Left colon (tissue), 2 donors: ENCODE measurements at places on chromosomes 6 and 20. TPM values are rescaled to one million over a fixed set of nuclear protein-coding genes. Genes with fewer than 3 reads are reported as not detected.
A peak's percentile ranks its signal among the peaks of the same experiment; 100 is the strongest.

GRCh38 chr20:32585011-32585585 is at the start of gene NOL4L:
Gene NOL4L, minus strand, starts transcription at chr20:32585333. Its CDS starts 443 bp downstream, at chr20:32584890.
- DNase-seq = peak; percentile 41

DNA sequence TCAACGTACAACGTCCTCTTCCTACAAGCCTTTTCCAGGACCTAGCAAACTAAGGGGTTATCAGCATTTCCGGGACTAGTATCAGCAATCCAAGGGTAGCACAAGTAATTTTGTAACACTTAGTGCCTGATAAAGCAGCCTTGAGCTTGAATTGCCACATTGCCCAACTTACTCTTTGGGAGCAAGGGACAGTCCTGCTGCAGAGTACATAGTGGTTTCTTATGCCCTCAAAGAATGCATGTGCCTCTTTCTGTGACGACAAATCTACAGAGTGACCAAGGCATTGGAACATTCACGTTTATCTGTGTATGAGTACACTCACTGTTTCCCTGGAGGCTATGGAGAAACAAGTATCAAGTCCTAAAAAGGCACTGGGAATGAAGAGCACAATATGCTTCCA is 3.2 kb upstream of the ID4 start:
- DNase-seq = no peak

KHDRBS2 gene
- 1.4 TPM for total RNA-seq

FAM209B gene
- not detected for total RNA-seq

TCF21 gene
- total RNA-seq = 6.9 TPM

ZNF184 gene
- total RNA-seq = 5.8 TPM

GRCh38 chr6:73314577-73315492 is 39.2 kb downstream of the DPPA5 start:
- no peak for DNase-seq

C6orf141 gene
- 7.6 TPM for total RNA-seq

DNA sequence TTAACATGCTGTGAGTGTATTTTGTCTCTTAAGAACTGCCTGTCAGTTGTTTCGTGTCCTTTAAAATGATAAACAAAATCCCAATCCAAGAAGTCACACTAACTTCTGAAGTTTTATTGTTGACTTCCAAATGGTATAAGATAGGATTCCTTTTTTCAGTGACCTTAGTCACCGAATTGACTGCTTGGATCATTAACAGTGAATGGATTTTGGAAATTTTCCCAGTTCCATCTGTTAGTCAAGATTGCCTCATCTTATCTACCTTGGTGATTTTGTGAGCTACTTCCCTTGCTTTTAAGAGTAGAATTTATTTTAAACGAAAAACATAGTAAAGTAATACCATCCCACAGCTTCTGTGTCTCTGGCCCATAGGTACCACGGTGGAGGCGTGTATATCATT is 14.9 kb downstream of the RIOK1 start:
- DNase-seq = no peak

GRCh38 chr6:168097621-168098430 is 18.8 kb upstream of the FRMD1 start:
- peak; percentile 3 for DNase-seq

DNA sequence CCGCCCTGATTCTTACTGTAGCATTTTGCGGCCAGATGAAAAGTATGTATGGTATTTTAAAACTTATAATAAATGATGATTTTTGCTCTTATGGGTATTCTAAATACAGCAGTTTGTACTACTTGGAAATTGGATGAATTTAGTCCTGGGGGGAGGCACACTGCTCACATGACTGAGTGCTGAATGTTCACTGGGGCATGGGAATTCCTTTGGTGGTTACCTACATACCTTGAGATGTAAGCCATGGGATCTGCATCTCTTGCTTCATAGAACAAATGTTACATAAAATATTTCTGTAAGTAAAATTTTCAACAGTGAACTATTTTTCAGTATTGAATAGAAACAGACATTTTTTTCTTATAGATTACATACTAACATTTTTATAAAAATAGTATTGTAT is 71.1 kb downstream of the FIG4 start:
- DNase-seq = no peak

BPIFA1 gene
- total RNA-seq = not detected

- no peak for DNase-seq
These were observed 27.5 kb upstream of the AGPAT4 start for GRCh38 chr6:161301338-161301737.

ZDHHC14 gene
- 11.6 TPM for total RNA-seq

DNA sequence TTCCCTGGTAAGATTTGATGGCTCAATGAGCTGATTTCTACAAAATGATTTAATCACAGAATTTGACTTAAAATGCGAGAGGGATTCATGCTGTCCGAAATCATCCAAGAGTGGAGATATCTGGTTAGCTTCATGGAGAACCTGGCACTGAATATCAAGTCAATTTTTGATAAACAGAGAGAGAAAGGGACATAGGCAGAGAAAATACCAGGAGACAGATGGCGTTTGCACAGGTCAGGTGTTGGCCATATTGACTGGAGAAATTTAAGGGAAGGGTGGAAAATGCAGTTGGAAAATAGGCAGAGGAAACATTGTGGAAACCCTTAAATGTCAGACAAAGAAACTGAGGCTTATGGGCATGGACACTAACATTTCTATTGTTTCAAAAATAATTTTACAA is 47.0 kb downstream of the BCAS1 start:
- no peak for DNase-seq

LY6G6F gene
- total RNA-seq = not detected

DNA sequence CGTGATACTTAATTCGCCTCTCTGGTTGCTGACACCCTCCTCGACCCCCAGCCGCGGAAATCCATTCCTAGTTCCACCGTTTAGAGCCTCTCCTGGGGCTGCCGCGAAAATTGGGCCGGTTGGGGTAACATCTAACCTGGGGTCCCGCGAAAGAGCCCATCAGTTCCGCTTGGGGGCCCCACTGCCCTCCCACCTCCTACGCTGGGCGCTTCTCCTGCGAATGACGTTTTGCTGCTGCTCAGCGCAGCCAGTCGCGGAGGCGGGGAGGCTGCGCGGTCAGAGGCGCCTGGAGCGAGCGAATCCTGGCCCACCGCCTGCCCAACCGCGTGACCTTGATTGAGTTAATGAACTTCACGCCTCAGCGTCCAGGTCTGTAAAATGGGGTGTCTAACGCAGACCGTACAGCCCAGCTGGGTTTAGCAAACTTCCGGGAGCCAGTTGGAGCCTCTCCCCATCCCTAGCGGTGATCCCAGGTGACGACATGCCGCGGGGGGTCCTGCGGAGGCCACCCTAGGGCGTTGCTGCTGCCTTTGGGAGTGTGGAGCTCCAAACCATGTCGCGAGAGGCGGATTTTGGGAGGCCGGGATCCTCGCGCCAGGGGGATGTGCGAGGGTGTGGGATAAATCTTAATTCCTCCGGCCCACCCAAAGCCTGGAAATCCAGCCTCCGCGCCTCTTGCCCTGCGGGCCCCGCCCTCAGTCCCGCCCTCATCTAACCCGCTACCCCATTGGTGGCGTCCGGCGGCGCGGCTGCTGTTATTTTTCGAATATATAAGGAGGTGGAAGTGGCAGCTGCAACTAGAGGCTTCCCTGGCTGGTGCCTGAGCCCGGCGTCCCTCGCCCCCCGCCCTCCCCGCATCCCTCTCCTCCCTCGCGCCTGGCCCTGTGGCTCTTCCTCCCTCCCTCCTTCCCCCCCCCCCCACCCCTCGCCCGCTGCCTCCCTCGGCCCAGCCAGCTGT is at the start of gene CDC25B:
Gene CDC25B (plus strand): TSS at position 800 of the 958 bp plus-strand sequence. CDS start 222 bp downstream, outside the sequence.
- peak; percentile 97 for DNase-seq

C6orf15 gene
- total RNA-seq = not detected

DNA sequence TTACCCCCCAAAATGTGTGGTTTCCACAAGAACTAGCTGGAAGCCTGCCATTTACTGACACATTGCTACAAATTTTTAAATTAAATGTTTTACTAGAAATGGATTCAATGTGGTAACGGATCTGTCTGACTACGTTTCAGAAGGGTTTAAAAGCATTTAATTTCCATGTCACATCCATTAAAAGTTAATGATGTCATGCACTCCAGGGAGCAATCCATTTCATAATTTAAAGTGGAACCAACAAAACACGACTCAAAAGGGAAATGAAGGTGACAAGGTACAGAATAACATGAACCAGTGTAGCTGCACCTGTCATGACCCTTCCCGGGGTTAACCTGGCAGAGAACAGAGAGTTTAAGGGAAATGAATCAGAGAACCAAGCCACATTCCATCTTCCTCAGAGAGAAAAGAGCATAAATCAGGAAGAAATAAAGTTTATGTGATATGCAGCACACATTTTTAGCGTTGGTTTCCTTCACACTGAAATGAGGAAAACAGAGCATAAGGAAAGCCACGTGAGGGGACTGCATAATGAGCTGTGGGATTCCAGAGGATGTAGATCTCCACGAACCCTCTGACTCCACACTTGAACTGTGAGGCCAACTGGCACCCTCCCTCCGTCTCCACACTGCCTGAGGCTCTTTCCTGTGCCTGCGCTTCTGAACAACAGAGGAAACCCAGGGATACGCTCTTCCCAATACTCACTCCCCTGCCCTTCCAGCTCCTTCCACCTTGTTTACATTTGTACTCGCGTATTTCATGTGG is 170.3 kb upstream of the AHI1 start:
- DNase-seq = no peak

ZNF133 gene
- total RNA-seq = 9.3 TPM

GRCh38 chr6:85484948-85485347 is 35.1 kb downstream of the NT5E start:
- DNase-seq = no peak

DNA sequence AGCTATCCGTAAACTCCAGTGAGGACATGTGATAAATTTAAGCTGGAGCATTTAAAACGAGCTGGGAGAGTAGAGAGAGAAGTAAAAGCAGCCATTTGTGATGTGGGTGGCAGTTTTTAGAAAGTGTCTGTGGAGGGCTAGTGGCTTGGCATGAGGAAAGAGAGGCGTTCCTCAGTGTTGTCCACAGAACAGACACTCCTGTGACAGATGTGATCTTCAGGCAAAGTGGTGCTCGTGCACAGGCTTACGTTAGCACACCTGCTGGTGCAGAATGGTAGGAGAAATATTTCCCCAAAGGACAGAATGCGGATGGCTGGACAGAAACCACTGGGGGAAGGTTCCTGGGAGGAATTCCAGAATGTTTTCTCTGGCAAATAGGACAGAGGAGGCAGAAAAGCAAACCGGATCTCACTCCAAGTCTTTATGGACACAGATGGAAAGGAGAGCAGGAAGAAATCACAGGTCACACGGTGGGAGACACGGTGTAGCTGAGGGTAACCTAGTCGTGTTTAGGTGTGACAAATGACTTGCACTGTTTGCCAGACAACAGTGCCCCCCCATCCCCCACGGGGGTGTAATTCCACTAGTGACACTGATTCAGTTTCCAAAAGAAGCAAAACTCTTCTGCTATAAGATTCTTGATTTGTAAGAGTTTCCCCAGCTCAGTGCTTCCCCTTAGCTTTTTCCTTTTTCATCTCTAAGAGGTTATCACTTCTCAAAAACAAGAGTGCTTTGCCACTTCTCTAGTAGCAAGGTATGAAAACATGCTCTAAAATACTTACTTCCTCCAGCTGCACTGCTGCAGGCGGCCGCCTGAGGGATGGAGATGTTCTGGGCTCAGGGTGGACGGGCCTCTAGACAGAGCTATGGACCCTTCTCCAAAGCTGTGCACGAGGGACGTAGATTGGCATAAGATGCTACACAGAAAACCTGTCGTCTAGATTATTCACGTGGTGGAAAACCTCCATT is 293.2 kb downstream of the QKI start:
- DNase-seq = no peak

DNA sequence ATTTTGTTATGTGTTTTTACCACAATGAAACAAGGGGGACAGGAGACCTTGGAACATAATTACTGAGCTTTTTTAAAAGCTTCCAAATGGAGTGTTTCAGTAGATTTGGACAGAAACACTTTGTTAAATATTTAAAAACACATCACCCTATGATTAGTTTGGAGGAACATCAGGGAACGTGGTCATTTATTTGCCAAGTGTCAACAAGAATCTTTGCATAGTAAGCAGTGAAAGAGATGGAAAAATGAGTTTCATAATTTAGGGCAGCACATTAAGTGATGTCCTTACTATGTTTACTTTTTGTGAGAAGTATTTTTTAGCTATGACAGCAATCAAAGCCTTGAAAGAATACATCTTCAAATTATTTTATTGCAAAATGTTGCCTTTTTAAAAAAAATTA is 82.6 kb downstream of the PROKR2 start:
- no peak for DNase-seq

GRCh38 chr6:19587238-19587942 is 249.8 kb upstream of the ID4 start:
- DNase-seq = no peak

GRCh38 chr20:23244916-23245552 is 105.6 kb upstream of the NXT1 start:
- DNase-seq = no peak

DNA sequence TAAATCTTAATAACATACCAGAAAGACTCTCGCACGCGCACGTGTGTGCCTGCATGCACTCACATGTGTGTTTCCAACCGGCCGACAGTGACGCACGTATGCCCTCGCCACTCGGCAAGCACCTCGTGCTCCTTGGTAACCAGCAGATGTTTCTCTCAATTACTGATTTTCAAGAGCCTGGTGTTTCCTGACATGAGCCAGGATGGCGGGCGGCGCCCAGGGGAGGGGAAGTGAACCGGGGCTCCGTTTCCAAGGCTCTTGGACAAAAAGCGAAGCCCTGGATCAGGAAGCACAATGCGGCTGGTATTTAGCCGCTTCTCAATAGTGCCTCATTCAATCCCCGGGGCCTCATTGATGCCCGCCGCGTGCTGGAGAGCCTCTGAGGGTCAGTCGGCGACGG is 37.7 kb downstream of the PMEPA1 start:
- no peak for DNase-seq

GRCh38 chr6:30319146-30319835 is 7.4 kb upstream of the TRIM39 start:
- no peak for DNase-seq

DNA sequence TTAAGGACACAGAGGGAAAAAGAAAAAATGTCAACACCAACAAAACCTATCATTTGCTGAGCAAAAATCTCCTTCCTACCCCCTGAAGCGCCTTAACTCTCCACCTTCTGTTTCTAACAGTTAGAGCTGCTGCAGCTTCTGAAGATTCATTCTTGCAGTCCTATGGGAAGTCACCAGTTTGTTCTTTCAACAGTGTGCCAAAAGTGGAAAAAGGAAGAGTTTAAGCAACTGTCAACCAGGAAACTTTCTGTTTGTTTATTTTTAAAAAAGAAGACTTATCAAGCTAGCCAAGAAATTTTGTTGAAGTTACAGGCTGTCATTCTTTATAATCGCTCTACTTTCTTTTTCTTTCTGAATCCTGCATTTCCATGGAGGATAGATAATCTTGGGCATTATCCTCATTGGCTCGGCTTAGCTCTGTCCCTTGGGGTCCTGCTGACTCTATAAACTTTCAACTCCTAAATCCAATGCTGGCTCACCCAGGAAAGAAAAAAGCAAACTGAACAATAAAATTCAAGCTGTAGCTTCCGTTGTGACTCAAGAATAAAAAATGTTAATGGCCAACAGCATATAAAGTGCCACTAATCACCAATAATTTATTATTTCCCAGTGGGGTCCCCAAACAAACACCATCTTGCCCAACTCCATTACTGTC is 172.8 kb upstream of the CITED2 start:
- no peak for DNase-seq
